Activated CD4-positive, alpha-beta memory T cell treated with anti-CD3 and anti-CD28 coated beads for 36 hours (primary cell): ENCODE measurements at places on chromosomes 3 and 15. TPM values are rescaled to one million over a fixed set of nuclear protein-coding genes. Genes with fewer than 3 reads are reported as not detected.

DNA sequence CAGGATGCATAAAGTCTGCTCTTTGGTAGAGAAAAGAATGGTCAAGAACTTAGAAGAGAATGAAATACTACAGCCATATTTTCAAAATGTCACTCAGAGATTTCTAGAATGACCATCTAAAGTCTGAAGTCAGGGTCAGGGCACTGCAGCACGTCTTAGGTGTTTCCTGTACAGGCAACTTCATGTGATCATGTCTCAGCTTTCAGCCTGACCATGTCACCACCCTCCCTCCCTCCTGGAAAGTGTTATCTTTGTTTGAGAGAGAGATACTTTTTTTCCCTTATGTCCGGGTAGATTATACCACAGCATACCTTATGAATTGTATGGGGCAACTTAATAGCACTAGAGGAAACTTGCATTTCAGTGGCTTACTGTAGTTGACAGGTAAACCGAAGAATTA lies 558.0 kb upstream of the TGFBR2 start:
- H3K4me1 ChIP-seq, result no peaks in the 10 kb centered on the region
- no peak overlapping the region for H3K4me3 ChIP-seq
- H3K36me3 ChIP-seq, result no peaks in the 10 kb centered on the region
- DNase-seq, result no peak
- H3K27ac ChIP-seq, result no peak overlapping the region

GRCh38 chr3:142618917-142619461 lies 22.8 kb downstream of the PLS1 start:
- H3K27ac ChIP-seq, result no peak overlapping the region
- DNase-seq, result no peak
- no peaks in the 10 kb centered on the region for H3K27me3 ChIP-seq
- H3K4me1 ChIP-seq, result no peaks in the 10 kb centered on the region
- H3K36me3 ChIP-seq, result no peaks in the 10 kb centered on the region

GRCh38 chr3:127887321-127887720 lies 27.7 kb upstream of the KBTBD12 start:
- H3K36me3 ChIP-seq, result peaks cover 7% of the 10 kb centered on the region
- H3K27ac ChIP-seq, result no peak overlapping the region
- H3K4me1 ChIP-seq, result peaks cover 6% of the 10 kb centered on the region
- DNase-seq, result no peak
- H3K27me3 ChIP-seq, result peaks cover 10% of the 10 kb centered on the region

The MORC1 gene
- not detected for total RNA-seq

The RASSF1 gene
- 52.6 TPM for total RNA-seq
